ENCODE measurements at places on chromosomes 12 and 14.

DNA sequence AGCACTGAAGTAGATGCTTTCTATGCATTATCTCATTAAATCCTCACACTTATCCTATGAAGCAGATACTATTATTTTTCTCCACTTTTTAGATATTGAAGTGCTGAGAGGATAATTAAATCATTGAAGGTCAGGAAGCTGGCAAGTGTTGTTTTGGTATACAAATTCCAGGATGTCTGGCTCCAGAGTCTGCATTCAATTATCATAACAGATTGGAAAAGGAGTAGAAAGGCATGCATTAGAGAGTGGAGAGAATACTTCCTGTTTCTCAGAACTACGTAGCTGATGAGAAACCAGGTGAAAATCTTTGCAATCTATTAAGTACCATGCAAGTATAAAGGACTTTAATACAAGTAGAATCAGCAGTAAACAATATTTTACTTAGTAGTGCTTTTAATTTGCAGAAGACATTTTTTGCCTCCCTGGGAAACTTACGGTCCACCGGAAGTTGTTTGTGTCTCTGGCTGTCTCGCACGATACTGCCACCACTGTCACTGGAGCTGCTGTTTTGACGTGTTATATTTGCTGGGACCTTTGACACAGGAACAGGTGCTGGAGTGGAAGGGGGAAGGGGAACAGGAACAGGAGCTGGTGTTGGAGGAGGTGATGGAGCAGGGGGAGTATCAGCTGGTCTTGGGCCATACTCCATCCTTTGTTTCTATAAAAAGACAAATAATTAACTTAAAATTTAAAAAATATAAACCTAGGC, 158.0 kb downstream of the EPS8 start:
- H3K36me3 ChIP-seq, result no peaks in the 10 kb centered on the region
- H3K4me1 ChIP-seq, result no peaks in the 10 kb centered on the region
- H3K27ac ChIP-seq, result no peak overlapping the region

DNA sequence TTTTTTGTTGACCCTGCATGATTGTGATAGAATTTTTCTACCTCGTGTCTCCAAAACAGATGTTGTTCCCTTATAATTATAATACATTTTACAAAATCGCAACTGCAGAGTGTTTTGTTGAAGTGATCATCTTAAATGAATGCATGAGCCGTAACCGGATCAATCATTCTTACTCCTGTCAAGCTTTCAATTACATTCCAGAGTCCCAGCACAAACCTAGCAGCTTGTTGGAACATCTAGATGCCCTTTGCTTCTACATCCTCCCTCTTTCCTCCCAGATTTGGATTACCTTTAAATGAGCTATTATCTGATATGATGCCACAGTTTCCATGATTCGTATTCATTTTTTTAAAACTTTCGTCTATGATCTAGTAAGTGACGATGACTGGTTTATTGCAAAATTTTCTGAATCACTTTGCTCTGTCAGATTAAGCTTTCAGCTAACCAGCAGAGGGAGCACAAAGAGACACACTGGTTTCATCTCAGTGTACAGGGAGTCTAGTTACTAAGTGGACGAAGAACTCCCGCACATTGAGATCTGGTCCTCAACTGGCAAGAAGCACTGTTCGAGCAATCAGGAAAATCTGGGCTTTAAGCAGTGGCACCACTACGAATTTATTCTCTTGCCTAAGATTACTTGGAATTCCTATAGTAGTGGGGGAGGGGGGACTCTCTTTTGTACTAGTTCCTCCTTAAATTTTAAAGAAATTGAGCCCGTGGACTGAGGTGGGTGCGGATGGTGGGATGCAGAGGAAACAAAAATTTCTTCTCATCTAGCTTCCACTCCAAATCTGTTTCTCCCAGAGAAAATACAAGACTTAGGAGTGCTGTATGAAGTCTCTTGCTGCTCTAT, 40.9 kb downstream of the TSHR start:
- no peak overlapping the region for H3K27ac ChIP-seq
- DNase-seq, result no peak
- H3K4me3 ChIP-seq, result no peak overlapping the region

DNA sequence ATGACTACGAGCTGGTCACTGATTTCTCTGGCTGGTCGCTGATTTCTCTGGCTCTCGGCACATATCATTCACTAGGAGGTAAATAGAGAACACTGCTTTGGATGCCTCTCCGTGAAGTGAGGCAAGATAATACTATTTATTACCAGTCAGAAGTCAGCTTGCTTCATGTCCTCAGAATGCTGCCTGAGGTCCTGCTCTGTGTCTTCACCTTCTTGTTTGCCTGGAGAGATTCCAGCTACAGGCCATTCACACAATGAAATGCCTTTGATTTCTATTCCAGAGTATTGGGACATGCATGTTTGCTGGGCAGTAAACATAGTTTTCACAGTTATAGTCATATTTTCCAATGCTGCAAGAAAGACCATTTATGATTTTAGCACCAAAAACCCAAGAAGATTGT, 106.7 kb downstream of the AEBP2 start:
- H3K27ac ChIP-seq, result no peak overlapping the region
- DNase-seq, result no peak
- no peaks in the 10 kb centered on the region for H3K36me3 ChIP-seq
- H3K27me3 ChIP-seq, result no peaks in the 10 kb centered on the region
- no peaks in the 10 kb centered on the region for H3K4me1 ChIP-seq

- H3K4me1 ChIP-seq, result peaks cover 1% of the 10 kb centered on the region
- H3K27ac ChIP-seq, result no peak overlapping the region
- H3K27me3 ChIP-seq, result no peaks in the 10 kb centered on the region
- no peaks in the 10 kb centered on the region for H3K36me3 ChIP-seq
- peak; percentile 11 for DNase-seq
Observed at GRCh38 chr12:27780612-27781408, 774 bp upstream of the MANSC4 start.

- H3K27ac ChIP-seq, result no peak overlapping the region
- H3K4me1 ChIP-seq, result peaks cover 3% of the 10 kb centered on the region
- no peaks in the 10 kb centered on the region for H3K27me3 ChIP-seq
- H3K36me3 ChIP-seq, result no peaks in the 10 kb centered on the region
Observed at GRCh38 chr14:97633131-97633738, 836.1 kb downstream of the VRK1 start.

- no peaks in the 10 kb centered on the region for H3K36me3 ChIP-seq
- H3K27me3 ChIP-seq, result no peaks in the 10 kb centered on the region
- no peaks in the 10 kb centered on the region for H3K4me1 ChIP-seq
- DNase-seq, result no peak
Observed at GRCh38 chr12:23694920-23695319, 254.6 kb downstream of the SOX5 start.

DNA sequence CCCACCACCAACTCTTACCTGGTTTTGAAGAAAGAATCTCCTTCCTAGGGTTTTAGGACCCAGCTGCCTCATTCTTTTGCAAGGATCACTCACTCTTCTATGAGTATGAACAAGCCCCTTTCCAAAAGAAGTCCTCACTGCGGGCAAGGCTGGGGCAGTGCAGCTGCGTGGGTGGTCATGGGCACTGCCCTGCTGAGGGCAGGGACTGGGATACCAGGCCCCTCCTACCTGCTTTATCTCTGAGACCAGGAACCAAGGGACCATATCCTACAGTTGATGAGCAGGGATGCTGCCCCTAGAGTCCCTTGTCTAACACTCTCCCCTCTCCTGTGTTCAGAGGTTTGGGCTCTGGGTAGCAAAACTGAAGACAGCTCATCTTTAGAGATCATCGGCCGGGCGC, 20.5 kb downstream of the HPD start:
- H3K4me1 ChIP-seq, result no peaks in the 10 kb centered on the region
- no peak overlapping the region for H3K4me3 ChIP-seq
- H3K36me3 ChIP-seq, result no peaks in the 10 kb centered on the region
- H3K27ac ChIP-seq, result no peak overlapping the region

GRCh38 chr12:122152754-122153153, 21.3 kb downstream of the IL31 start:
- no peak overlapping the region for H3K27ac ChIP-seq
- H3K4me3 ChIP-seq, result no peak overlapping the region
- DNase-seq, result no peak
- H3K4me1 ChIP-seq, result no peaks in the 10 kb centered on the region

DNA sequence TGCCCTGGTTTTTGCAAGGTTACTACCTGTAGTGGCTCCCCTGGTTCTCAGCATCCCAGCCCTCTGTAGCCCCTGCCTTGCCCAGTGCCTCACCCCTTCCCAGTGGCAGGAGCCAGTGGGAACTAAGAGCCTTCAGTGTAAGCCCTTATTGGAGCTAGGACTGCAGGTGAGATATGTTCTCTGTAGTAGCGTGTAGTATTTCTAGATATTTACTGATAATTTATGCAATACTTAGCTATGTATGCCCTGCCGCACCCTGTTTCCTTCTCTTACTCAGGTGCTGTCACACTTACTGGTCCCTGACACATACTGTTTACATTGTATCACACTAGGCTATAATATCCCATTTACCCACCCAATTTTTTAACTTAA, 3.6 kb downstream of the BMAL2 start:
- H3K4me1 ChIP-seq, result 0 out of 2 replicates have a peak, but pooled peaks cover 2% of the 10 kb centered on the region
- H3K27ac ChIP-seq, result no peak overlapping the region
- H3K4me3 ChIP-seq, result no peak overlapping the region
- no peak for DNase-seq
- peaks cover 7% of the 10 kb centered on the region for H3K27me3 ChIP-seq

- DNase-seq, result no peak
- H3K4me3 ChIP-seq, result no peak overlapping the region
- no peaks in the 10 kb centered on the region for H3K36me3 ChIP-seq
- H3K4me1 ChIP-seq, result no peaks in the 10 kb centered on the region
- H3K27me3 ChIP-seq, result no peaks in the 10 kb centered on the region
Observed at GRCh38 chr14:61584331-61584741, 111.0 kb upstream of the HIF1A start.

- no peak overlapping the region for H3K27ac ChIP-seq
- H3K4me3 ChIP-seq, result no peak overlapping the region
- DNase-seq, result no peak
- no peaks in the 10 kb centered on the region for H3K36me3 ChIP-seq
- H3K27me3 ChIP-seq, result no peaks in the 10 kb centered on the region
Observed at GRCh38 chr14:71094722-71095121, 187.5 kb downstream of the PCNX1 start.

DNA sequence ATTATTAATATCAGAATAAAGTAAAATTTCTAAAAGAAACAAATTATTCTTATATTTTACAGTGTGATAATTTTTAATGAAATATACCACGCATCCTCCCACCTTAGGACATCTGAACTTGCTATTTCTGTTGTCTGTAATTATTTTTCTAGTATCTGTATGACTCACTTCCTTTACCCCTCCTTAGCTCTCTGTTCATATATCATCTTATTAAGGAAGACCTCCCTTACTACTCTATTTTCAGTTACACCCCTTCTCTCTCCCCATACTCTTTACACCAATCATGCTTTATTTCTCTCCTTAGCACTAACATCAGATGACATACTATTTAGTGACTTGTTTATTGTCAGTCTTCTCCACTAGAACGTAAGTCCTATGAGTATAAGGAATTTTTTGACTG, 34.2 kb upstream of the C12orf50 start:
- no peak for DNase-seq
- H3K27me3 ChIP-seq, result no peaks in the 10 kb centered on the region
- no peak overlapping the region for H3K27ac ChIP-seq
- H3K4me3 ChIP-seq, result no peak overlapping the region
- H3K36me3 ChIP-seq, result no peaks in the 10 kb centered on the region
- H3K4me1 ChIP-seq, result no peaks in the 10 kb centered on the region
